ENCODE measurements at places on chromosomes 1 and 21.

- DNase-seq = no peak
Observed at GRCh38 chr1:42484382-42484781, 21.3 kb downstream of the CCDC30 start.

DNA sequence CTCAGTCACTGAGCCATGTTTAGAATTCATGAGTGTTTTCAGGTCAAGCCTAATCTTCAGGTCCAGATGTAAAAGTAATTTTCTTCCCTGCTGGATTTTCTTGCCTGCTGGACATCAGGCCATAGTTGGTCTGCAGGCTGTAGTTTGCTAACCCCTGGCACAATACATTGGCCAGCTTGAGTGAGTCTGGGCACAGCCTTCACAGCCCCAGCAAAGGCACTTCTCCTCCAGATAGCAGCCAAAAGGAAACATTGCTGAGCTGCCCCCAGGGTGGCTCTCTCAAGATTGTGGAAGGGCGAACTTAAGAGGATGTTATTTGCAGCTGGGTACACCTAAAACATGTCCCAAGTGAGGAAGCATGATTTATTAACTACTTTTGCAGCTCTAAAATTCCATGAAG is 126.8 kb downstream of the PIK3R3 start:
- no peak for DNase-seq

DNA sequence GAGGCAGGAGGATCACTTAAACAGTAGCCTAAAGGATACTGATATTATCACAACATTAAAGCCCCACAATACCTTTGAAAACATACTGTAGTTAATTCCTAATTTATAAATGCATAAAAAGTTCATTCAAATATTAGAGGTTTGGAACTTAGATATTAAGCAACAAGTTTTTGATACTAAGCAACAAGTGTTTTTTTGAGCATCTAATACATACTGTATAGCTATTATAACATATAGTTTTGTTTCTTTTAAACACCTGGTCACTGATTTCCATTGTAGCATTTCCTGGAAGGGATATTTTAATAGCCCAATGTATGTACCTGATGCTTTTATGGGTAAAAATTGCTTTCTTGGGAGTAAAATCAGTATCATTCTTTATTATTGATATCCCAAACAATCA is 4.5 kb downstream of the UHMK1 start:
- DNase-seq = no peak

DNA sequence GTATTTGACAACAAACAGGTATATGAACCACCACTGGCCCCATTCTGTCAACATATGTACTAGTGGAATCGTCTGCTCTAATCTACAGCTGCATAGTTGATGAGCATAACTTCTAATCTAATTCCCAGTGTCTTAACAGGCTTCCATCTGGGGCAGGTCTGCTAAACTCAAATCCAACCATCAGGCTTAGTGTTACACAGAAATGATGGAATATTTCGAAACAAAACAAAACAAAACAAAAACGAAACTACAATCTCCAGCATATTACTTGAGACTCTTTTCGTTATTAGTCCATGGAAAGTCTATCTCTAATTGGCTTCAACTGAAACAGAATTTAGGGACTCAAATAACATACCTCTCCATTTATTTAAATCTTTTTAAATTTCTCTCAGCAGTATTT is 37.6 kb downstream of the DIPK1A start:
- no peak for DNase-seq

DNA sequence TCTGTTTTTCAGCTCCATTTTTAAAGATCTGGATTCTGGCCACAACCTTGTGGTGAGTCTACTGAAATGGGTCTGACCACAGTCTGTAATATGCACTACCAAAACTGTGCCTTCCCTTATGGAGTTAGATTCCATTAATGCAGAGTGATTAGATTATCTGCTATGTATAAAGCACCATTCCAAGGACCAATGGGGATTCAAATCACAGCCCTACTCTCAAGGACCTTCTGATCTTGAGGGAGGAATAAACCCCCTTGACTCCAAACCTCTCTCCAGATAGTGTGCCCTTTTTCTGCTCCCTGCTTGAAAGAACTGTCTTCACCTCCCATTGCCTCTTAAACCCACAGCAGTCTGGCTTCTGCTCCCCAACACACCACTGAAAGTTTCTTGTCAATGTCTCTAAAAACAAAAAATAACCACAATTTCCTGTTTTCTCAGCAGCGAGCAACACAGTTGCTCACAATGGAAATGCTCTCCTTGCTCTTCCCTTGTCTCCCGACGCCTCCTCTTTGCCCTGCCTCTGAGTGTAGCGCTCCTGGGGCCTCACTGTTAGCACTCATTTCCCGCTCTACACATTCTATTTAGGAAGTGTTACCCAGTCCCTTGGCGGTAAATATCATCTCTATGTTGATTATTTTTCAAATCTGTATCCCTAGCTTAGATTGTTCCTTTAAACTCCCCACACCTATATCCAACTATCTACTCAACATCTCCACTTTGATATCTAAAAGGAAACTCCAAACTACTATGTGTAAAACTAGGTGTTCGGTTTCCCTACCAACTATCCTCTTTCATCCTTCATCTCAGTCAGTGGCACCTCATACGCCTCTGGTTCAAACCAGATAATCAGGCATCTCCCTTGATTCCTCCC is 13.6 kb downstream of the PCNX2 start:
- DNase-seq = no peak

GRCh38 chr1:78664763-78665162 is 15.1 kb downstream of the IFI44 start:
- no peak for DNase-seq

Measured in stimulated activated CD4-positive, alpha-beta T cell treated with anti-CD3 and anti-CD28 coated beads, Interleukin-1b, Interleukin-23, amount 100 ng/mL, for 1 hour (primary cell).